Activated T-helper 1 cell treated with anti-CD3 and anti-CD28 coated beads, Interleukin-2, amount 50 U/mL, for 16 hours (primary cell): ENCODE measurements at places on chromosomes 3 and 15.

- peak; percentile 25 for DNase-seq
Observed at GRCh38 chr3:151086484-151087456, 1.3 kb downstream of the MED12L start.

GRCh38 chr3:55000546-55000945 is 72.7 kb upstream of the LRTM1 start:
- no peak for DNase-seq

- no peak for DNase-seq
Observed at GRCh38 chr3:169929830-169930519, 18.6 kb downstream of the SAMD7 start.

GRCh38 chr3:58009026-58009748 is 965 bp downstream of the FLNB start:
- DNase-seq: no peak
